ENCODE measurements at places on chromosomes 11 and 22. TPM values are rescaled to one million over a fixed set of nuclear protein-coding genes. Genes with fewer than 3 reads are reported as not detected.

TMPRSS13 gene
- not detected for total RNA-seq

THY1 gene
- total RNA-seq: 14.4 TPM

UBQLNL gene
- total RNA-seq: not detected

ZNF408 gene
- total RNA-seq: 16.9 TPM

SRSF8 gene
- 14.7 TPM for total RNA-seq

GAS2 gene
- 0.95 TPM for total RNA-seq

FGF3 gene
- not detected for total RNA-seq

BIRC2 gene
- 30.0 TPM for total RNA-seq

CEP126 gene
- total RNA-seq: 3.4 TPM

CBLIF gene
- total RNA-seq: not detected

PATE4 gene
- not detected for total RNA-seq

All from A549 treated with ZK216348 at 1 μM for 4 hours (cell line).